Stimulated activated CD4-positive, alpha-beta T cell treated with anti-CD3 and anti-CD28 coated beads, Interleukin-1b, Interleukin-23, amount 100 ng/mL, for 1 hour (primary cell): ENCODE measurements at places on chromosomes 5 and 9.

DNA sequence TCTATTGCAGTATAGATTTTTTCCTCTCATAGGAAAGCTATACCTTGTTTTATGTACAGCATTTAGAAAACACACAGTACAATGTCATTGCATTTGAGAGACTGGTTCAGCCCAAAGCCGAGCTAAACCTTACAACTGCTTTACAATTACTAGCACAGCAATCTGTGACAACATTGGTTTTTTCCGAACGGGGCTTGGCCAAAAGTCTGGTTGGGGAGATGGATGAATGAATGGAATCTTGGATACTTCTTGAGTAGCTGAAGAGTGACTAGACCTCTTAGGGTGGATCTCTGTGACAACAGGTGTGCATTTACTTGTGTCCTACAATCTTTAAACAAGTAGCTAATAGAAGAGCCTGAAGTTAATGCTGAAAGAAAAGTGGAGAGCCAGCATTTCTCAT lies 1.2 kb downstream of the SGCD start:
- DNase-seq: no peak

GRCh38 chr9:15423231-15423985 lies 732 bp downstream of the SNAPC3 start:
- no peak for DNase-seq

DNA sequence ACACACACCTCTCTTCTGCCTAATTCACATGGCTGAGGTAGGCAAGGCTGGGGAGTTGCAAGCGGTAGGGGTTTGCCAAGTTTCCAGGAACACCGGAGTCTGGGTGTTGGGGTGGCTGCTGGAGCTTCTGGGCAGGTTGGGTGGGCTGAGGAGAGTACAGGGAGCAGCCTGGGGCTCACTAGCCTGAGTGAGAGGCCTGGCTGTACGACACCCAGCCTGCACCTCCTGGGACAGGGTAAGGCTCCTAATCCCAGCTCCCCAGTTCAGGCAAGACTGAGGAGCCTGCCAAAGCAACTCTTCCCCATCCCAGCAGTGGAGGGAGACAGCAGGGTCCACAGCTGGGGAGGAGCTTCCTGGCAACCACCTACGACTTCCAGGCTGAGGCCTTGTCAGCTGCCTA lies 8.0 kb downstream of the SPAAR start:
- DNase-seq: no peak

- DNase-seq: no peak
These were observed 57.4 kb downstream of the CFAP95 start for GRCh38 chr9:69877852-69878514.

GRCh38 chr5:91128604-91129003 lies 254.5 kb downstream of the ARRDC3 start:
- DNase-seq: no peak

GRCh38 chr9:123327697-123328100 lies 28.3 kb upstream of the CRB2 start:
- DNase-seq: no peak

DNA sequence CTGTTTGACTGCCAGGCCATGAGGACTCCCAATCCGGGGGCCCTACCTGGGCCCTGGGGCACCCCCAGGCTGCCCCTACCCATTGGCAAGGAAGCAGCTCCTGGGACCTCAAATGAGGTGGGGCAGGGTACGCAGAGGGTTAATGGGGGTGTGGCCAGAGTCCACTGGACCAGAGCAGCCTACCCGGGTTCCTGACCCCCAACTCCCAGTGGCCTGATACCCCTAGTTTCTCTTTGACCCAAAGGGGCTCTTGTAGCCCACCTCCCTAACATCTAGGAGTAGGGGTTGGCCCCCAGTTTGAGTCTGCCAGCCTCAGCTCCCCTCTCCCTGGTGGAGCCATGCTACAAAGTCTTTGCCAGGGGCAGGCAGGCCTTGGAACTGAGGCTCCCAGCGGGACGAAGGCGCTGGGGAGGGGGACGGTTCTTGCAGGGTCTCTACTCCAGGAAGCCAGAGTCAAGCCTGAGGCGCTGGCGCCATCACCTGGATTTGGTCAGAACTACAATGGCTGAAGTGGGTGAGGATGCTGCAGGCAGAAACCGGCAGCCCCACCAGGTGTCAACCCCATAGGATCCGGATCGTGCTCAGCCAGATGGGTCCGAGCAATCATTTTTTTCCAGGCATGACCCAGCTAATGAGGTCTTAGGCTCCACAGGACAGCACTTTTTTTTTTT lies 8.4 kb upstream of the CERCAM start:
- no peak for DNase-seq

GRCh38 chr9:76374783-76375559 lies 19.3 kb downstream of the RFK start:
- DNase-seq: no peak

DNA sequence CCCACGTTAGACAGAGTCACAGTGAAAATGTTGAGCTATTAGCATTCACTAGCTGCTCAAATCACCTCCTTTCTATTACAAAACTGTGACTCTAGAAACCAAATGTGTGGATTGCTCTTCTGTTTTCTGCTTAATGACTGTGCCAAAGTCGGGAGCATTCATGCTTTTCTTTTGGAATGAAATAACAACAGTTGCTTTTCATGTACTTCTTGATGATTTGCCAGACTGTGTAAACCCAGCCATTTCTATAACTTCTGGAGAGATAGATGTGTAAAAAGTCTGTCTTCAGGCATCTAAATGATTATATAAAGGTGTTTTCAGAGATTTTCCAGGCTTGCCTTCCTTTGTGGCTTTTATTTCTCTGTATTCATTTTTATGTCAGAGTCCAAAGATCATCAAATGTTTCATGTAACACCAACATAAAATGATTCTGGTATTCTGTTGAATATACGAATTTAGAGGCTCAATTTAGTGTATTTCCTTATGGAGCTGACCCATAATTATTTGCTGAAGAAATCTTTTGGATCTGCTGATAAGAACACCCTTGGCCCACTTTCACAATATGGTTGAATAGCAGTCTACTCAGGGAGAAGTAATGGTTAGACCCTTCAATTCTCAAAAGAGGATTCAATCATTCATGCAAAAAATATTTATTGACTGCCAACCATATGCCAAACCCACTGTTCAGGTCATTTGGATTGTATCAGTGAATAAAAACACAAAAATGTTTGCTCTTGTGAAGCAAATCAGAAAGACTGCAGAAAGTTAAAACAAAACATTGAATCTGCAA lies 581.2 kb downstream of the CDH18 start:
- DNase-seq: no peak

DNA sequence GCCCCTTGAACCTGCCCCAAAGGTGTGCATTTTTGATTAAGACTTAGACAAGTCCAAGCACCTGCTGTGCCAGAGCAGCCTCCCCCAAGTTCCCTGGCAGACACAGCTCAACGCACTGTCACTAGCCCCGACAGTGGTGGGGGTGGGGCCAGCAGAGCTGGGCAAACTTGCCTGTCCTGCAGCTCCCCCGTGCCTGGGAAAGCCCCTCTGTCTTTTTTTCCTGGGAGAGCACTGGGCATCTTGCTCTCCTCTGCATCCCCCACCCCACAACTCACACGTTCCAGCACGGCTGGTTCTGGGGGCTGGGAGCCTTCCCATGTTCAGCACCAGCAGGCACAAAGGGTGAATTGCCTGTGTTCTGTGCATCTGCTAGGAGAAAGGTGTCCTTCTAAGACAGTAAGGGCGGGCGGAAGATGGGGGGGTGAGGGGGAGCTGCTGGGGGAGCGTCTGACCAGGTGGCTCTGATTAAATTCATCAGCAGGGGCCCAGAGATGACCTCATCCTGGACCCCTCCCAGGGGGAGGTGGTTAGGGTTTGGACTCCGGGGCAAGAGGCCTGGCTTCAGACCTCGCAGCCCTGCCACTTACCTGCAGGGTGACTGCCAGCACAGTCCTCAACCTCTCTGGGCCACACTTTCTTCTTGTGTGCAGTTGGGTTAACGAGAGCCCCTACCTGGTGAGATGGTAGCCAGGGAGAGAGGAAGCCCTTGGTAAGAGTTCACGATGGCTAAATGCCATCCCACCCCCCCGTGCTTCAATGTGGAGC lies 23.5 kb downstream of the HMCN2 start:
- no peak for DNase-seq

DNA sequence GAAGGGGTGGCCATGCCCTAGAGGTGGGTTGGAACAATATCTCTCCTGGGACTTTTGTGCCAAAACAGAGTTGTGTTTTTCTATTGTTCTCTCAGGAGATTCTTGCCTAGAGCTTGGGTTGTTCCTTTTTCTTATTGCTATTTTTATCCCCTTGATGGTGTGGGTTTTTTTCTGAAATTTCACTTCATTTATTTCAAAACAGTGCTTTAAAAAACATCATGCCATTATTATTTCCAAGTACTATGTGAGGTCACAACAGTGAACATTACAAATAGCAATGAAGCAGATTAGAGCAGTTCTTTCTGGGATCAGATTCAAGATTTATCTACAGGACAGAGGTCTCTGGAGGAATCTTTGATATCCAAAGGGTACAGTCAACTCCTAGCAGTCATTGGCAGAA lies 76.6 kb downstream of the ACTBL2 start:
- DNase-seq: no peak

GRCh38 chr5:95956021-95956899 lies 5.4 kb downstream of the ELL2 start:
- no peak for DNase-seq

GRCh38 chr5:32003981-32004380 lies 170.1 kb downstream of the GOLPH3 start:
- DNase-seq: no peak

- DNase-seq: no peak
These were observed 45.2 kb upstream of the HMCN2 start for GRCh38 chr9:130220352-130220751.

DNA sequence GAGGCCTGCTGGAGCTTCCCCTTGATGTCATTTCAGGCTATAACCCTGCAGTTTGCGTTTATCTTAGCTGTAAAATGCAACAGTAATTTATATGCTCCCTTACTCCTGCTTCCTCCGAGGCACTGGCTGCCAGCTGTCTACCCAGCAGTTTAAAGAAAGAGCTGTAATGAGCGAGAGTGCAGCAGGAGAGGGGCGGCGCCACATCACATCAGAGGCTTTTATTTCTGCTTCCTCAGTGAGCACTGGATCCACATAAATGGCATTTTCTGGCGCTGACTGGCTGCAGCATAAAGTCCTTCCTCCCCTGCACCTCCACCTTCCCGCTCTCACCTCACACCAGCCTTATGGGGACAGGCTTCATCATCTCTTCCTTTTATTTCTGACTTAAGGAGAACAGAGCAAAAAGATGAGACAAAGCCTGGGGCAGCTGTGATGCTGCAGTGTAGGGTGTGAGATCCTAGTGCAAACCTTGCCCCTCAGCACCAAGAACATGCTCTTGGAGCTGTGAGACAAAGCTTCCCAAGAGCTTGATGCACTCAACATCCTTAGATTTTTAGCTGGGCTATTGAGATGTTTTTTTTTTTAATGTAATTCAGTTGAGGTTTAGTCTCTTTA lies 829.6 kb upstream of the ZNF608 start:
- no peak for DNase-seq

GRCh38 chr5:35089334-35090314 lies 41.9 kb upstream of the AGXT2 start:
- peak; percentile 11 for DNase-seq

- DNase-seq: no peak
These were observed 2.2 kb downstream of the SPIN1 start for GRCh38 chr9:88390371-88390990.

DNA sequence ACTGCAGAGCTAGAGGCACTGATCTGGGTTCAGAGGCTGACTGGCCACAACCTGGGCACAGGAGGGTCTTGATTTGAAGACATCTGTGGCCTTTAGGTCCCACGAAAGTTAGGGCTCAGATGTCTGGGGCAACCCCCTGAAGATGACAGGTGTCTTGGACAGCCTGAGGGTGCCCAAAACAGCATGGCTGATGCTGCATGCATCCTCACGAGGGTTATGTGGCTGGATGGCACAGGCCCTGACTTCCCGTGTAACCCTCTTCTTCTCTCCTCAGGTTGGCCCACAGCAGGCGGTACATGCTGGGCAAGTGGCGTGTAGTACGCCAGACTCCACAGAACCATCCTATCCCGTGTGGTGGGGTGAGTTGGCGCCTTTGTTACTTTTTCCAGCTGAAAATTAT lies 29.8 kb upstream of the GFPT2 start:
- no peak for DNase-seq

GRCh38 chr9:137371521-137371941 lies 51.4 kb downstream of the EXD3 start:
- DNase-seq: no peak

DNA sequence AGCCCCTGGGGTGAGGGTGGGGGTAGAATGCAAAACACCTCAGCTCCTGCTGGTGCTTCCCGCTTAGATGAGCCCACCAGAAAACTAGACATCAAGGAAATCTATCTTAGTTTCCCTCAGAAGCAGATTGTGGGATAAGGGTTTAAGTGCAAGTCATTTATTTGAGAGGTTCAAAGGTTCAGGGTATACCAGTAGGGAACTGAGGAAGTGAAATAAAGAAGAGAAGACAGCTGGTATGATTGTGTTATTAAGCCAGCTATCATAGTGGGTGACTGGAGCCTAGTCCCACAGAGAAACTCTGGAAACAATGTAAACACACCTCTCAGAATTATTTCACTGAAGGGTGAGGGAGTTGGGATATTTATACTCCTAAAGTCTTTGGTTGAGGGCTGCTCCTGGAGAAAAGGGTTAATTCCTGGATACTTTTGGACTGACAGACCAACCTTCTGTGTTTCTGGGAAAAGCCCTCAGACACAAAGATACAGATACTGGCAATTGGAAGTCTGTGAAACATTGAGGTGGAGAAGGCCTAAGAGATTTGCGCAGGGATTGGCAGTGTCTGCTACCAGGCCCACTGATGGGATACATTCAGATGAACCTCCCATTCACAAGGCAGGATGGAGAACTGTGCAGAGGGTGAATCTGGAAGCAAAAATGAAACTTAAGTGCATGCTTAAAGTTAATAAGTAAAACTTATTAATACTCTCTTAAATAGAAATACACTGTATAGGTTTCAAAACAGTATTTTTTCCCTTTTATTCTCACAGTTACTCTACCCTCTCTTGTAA lies 6.4 kb upstream of the DCTN4 start:
- DNase-seq: no peak

- DNase-seq: peak; percentile 80
These were observed 9.7 kb upstream of the SLC25A51 start for GRCh38 chr9:37913480-37914153.

DNA sequence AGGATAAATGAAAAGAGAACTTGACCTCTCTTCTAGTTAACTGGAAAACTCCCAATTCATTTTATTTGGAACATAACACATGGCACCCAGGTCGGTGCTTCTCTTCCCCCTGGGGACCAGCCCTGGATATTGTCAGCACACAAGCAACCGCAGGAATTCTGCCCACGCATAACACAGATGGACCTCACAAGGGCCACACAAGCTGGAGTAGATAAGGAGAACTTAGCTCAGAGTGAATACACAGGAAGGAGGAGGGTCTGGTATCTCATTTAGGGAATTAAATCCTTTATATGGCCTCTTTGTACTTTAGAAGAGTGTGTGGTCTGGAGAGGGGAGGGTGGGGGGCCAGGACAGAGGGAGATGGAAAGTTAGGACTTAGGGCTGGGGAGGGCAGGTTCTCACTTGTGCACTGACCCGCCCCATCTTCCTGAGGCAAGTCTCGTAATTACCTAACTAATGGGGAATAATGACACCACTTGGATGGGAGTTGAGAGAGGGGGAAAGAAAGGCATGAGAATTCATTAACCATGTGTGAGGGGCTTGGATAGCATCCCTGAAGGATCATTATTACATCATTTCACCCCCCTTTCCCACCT lies 341.2 kb upstream of the WWC1 start:
- DNase-seq: no peak

GRCh38 chr5:119083679-119084078 lies 12.8 kb downstream of the DMXL1 start:
- DNase-seq: no peak
